ENCODE measurements at places on chromosomes 1 and 21.

GRCh38 chr21:43894206-43894577 lies 29.2 kb downstream of the AGPAT3 start:
- DNase-seq, result no peak

GRCh38 chr21:37711836-37712568 lies 204.3 kb downstream of the KCNJ6 start:
- DNase-seq, result peak; percentile 54

- no peak for DNase-seq
Observed at GRCh38 chr1:231869364-231869763, 242.8 kb downstream of the DISC1 start.

GRCh38 chr21:44987301-44987885 lies 47.6 kb downstream of the SLX9 start:
- DNase-seq, result no peak

DNA sequence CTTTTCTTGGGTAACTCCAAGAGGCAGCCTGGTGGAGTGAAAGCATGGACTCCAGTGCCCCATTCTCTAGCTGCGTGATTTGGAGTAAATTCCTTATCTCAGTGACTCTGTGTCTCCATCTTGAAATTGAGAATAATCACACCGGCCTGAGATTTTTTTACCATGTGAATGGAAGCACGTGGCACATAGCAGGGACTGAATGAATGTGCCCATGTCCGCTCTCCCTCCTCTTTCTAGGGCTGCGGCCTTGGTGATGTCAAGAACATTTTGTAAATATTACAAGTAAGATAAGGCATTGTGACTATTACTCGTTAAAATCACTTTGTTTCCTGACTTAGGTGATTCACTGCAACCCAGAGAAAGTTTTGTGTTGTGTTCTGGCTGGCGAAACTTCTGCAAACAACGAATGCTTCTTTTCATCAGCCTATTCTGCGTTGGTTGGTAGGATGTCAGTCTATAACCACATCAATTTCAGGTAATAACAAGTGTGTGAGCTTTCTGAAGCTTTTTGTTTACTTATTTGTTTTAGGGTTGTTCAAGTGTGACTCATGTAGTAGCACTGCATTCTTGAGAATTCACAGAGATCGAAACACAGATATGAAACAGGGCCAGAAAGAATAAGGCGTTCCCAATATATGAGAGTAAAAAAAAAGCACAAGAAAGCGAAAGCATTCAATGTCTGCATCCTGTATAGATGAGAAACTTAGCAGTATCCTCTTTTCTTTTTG lies 135.7 kb upstream of the SLC45A1 start:
- DNase-seq, result no peak

GRCh38 chr1:166700696-166701095 lies 138.6 kb upstream of the POGK start:
- DNase-seq, result no peak

DNA sequence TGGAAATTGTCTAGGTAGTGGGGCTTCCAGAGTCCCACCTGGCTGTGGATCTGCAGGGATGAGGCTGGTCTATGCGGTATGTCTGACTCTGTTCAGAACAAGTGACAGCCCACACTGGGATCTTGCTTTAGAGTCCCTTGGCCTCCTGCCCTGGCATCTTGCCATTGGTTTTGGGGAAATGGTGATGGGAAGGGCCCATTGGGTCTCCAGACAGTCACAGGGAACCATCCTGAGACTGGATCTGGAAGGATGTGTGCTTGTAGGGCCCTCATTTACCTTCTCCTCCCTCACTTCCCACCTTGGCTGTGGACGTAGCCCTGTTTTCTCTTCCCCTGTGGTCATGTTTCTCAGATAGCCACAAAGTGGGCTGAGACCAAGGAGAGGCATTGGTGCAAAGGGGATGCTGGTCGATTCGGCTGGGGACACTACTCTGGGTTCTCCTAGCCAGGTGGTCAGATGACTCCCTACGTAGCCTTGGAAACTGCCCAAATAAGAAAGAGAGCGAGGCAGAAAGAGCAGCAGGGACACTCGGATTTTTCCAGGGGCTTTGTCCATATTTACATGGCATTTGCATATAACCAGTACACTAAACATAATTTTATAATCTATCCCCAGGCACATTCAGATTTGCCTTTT lies 15.1 kb downstream of the SOX13 start:
- DNase-seq, result no peak

DNA sequence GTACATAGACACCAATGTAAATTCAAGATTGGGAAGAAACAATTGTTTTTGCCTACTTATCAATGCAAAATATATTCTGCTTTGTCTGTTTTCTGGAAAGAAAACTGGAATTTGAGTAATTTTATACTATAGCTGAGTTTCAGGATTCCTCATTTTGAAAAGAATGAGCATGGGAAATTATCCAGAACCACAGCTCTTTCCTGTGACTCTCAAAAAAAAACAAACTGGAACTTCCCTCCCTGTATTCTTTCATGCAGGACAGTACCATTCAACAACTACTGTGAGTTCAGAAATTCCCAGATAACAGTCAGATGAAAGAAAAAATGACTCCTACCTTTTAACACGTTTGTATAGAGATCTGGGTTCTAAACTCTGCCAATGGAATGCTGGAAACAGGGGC lies 372.4 kb downstream of the TGFB2 start:
- no peak for DNase-seq

- DNase-seq, result no peak
Observed at GRCh38 chr1:82215056-82215852, 414.5 kb downstream of the ADGRL2 start.

- DNase-seq, result no peak
Observed at GRCh38 chr1:99457381-99458165, 188.3 kb upstream of the PALMD start.

- no peak for DNase-seq
Observed at GRCh38 chr21:14862794-14863720, 201.7 kb downstream of the NRIP1 start.
